Activated gamma-delta T cell treated with Interleukin-2 at 50 U/mL for 16 hours (primary cell): ENCODE measurements at places on chromosomes 16 and 17.

DNA sequence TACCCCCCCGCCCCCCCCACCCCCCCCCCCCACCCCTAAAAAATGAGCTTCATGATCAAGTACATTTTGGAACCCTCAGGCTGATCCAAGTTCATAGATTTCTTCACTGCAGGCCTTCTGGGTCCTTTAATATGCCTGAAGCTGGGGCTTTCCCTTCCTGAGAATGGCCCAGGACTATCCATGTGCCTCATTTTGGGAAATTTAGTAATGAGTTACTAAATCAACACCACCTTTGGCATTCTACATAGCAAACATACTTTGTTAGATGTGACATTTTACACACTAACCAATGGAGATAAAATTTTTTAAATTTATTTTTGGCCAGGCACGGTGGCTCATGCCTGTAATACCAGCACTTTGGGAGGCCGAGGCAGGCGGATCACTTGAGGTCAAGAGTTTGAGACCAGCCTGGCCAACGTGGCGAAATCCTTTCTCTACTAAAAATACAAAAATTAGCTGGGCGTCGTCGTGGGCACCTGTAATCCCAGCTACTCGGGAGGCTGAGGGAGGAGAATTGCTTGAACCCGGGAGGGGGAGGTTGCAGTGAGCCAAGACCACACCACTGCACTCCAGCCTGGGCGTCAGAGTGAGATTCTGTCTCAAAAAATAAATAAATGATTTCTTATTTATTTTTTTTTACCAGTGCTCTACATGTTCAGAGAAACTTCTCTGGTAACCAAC, 14.0 kb downstream of the HERPUD1 start:
- DNase-seq: no peak

DNA sequence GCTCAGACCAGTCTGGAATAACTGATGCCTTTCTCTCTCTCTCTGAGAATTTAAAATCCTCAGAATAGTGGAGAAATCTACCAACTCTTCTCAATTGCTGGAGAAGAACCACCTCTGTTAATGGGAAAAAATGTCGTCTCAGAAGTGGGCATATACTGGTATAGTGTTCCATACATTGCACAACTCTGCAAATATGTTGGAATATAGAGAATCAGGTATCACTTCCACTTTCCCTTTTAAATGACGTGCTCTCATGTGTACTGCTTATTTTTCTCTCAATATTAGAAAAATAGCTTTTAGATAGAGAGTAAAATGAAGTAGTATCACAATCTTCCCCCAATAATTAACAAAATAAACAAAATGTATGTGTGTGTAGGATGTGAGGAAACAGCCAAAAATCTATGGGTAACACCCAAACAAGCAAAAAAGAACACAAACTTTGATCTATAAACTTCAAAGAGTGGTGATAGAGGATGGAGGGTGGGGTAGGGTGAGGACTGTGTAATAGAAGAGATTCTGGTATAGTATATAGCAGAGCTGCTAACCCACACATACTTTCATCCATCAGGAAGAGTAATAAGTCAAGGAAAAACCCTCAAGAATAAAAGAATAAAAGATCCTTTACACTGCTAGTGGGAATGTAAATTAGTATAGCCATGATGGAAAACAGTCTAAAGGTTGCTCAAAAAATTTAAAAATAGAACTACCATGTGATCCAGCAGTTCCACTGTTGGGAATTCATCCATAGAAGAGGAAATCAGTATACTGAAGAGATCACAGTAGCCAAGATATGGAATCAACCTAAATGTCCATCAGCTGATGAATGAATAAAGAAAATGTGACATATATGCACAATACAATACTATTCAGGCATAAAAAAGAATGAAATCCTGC, 46.9 kb downstream of the NFATC3 start:
- DNase-seq: no peak

DNA sequence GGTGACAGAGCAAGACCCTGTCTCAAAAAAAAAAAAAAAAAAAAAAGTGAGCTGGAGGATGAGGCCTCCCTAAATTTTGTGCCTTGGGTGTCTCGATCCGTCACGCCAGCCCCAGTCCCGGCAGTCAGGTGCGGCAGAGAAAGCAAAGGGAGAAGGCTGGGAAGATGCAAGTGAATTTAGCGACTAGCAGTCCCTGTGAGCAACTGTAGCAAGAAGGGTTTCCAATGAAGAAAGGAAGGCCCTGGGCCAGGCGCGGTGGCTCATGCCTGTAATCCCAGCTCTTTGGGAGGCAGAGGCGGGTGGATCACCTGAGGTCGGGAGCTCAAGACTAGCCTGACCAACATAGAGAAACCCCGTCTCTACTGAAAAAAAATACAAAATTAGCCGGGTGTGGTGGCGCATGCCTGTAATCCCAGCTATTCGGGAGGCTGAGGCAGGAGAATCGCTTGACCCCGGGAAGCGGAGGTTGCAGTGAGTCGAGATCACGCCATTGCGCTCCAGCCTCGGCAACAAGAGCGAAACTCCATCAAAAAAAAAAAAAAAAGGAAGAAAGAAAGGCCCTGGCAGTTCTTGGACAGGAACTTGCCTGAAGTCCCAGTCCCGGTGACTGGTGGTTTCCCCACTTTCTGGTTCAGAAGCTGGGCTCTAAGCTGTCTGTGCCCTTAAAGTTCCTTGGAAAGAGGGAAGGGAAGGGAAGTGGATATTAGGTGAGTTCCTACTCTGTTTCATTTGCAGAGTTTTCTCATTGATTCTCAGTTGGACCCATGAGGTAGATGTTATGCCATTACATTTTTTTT, 1.8 kb upstream of the QPRT start:
- no peak for DNase-seq

GRCh38 chr16:2587891-2588565, 50.2 kb downstream of the PDPK1 start:
- no peak for DNase-seq

- no peak for DNase-seq
These were observed 47.8 kb downstream of the PITPNM3 start for GRCh38 chr17:6508519-6509030.
